ENCODE measurements at places on chromosomes 1 and 21.

- no peak for DNase-seq
Measured at GRCh38 chr1:109822749-109823542, 59.2 kb upstream of the EPS8L3 start.

DNA sequence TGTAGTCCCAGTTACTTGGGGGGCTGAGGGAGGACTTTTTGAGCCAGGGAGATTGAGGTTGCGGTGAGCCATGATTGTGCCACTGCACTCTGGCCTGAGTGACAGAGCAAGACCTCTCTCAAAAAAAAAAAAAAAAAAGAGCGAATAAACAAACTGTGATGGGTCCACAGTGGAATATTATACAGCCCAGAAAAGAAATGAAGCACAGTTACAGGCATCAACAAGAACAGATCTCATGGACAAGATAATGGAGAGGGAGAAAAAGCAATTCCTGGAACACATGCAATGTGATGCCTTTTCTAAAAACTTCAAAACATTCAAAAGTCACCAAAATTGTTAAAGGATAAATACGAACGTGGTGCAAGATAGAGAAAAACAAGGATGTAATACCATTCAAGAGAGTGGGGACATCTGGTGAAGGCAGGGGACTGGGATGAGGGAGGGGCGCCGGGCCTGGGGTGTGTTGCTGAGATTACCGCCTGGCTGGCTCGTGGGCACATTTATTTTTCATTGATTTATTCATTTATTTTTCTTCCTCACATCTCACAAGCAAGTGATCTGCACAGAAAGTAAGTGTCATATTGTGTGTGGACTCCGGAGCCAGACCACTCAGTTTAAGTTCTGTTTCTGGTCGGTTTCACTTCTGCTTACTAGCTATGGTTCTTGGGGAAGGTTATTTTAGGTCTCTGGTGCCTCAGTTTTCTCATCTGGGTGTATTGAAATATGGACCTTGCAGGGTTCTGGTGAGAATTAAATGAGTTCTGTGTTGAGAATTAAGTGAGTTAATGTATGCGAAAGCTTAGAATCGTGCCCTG lies 30.1 kb downstream of the ABCG1 start:
- no peak for DNase-seq

- DNase-seq: no peak
Measured at GRCh38 chr21:33940881-33941245, 25.3 kb upstream of the ATP5PO start.

DNA sequence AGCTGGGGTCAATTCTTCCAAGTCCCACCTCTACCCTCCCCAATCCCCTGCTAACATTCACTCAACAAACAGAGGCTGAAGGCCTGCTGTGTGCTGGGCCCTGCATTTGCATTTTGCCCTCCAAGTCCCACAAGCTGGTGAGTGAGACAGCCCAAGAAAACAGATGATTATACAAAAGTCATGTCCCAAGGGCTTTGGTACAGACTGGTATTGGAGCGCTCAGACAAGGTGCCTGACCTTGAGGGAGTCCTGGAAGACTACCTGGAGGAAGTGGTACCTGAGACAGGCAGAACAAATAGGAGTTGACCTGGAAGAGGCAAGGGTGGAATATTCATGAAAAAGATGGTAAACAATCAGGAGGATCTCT lies 4.2 kb downstream of the LMOD1 start:
- DNase-seq: no peak

- DNase-seq: no peak
Measured at GRCh38 chr1:37069406-37069805, 35.1 kb upstream of the GRIK3 start.

DNA sequence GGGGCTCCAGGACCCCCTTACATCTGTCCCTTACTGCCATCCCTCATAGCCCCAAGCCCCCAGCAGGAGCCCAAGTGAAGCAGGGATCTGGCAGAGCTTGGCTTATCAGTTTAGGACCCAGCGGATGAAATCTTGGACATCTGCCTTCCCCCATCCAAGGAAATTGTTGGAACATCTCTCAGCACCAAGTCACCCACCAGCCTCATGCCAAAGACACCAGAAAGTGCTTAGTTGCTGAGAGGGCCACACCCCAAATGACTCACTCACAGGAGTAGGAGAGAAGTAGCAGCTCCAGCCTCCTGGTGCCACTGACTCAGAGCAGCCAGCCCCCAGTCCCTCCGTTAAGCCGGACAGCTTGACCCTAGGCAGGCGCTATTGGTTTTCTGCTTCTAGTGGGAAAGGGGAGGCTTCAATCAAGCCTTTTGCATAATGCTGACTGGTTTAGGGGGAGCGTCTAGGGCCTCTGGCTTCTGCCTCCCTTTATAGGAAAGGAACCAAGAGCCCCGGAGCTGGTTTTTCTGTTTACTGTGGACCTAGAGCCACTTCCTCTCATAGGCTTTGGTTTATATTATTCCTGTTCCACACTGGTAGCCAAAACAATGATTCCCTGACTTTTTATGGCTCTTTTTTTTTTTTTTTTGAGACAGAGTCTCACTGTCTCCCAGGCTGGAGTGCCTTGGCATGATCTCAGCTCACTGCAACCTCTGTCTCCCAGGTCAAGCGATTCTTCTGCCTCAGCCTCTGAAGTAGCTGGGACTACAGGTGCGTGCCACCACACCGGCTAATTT lies 114.2 kb upstream of the IPO9 start:
- no peak for DNase-seq

- no peak for DNase-seq
Measured at GRCh38 chr1:9591669-9592509, 3.2 kb downstream of the TMEM201 start.

GRCh38 chr1:80917826-80918225 lies 882.9 kb upstream of the ADGRL2 start:
- no peak for DNase-seq

- no peak for DNase-seq
Measured at GRCh38 chr1:229669333-229669732, 43.3 kb downstream of the URB2 start.

DNA sequence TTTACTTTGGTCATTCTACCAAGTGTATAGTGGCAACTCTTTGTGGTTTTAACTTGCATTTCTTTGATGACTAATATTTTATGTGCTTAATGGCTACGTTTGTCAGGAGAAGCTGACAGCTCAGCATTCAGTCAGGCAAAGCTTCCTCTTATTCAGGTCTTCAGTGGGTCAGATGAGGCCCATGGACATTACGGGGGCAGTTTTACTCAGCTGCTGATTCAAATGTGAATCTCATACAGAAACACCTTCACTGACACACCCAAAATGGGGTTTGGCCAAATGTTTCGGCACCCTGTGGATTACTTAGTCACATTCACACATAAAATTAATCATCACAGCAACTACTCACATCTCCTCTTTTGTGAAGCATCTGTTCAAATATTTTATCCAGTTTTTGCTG lies 104.9 kb upstream of the PLD5 start:
- DNase-seq: no peak

DNA sequence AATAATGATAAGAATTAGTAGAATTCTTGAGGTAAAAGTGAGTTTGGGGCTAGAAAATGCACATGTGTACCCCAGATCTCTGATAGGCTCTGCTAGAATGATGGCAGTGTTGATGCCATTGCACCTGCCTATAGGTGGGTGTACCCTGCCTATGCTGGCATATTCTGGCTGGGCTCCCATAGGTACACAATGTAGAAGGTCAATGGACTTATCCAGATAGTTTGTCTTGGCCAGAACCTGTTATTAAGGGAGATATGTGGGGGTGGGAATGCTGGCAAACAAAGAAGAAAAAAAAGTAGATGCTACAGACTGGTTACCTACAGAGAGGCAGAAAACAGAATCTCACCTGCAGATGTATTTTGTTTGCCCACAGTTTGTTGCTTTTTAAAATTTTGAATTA lies 14.1 kb upstream of the KLHDC8A start:
- no peak for DNase-seq

DNA sequence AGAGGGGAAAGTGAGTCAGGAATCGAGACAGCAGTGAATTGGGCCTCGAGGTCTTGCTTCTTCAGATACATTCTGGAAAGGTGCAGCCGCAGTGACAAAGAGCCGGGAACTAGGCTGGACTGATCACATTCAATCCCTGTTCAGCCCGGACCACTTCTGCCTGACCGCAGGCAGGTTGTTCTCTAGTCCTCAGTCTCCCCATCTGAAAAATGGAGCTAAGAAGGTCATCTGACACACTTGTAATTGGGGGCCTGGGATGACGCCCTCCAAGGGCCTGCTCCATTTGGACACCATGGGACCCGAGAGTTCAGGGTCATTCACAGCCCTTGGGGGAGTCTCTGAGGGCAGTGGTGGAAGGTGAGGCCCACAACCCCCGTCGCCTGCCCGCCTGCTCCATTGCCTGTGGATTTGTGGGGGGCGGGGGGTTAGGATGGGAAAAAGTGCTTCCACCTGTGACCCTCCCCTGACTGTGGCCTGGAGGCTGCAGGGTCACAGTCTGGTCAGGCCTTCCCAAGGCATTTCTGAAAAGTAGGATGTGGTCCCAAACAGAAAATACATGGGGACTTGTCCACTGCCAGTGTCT lies 87.9 kb upstream of the CSF3R start:
- no peak for DNase-seq

DNA sequence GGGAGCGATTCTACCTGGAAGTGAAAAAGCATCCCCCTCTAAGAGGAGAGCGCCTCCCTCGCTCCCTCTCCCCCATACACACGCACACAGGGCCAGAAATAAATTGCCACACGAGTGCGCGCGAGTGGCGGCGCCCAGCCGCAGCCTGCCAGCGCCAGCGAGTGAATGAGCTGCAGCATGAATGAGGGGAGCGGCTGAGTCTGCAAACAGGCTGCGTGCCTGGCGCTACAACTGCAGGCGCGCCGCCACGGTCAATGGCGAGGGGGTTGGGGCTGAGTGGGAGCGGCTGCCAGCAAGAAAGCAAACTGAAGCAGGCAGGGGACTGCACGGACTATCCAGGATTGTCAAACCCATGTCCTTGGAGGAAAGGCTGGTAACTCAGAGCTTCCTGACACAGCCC lies 2.2 kb downstream of the CAMK1G start:
- no peak for DNase-seq

DNA sequence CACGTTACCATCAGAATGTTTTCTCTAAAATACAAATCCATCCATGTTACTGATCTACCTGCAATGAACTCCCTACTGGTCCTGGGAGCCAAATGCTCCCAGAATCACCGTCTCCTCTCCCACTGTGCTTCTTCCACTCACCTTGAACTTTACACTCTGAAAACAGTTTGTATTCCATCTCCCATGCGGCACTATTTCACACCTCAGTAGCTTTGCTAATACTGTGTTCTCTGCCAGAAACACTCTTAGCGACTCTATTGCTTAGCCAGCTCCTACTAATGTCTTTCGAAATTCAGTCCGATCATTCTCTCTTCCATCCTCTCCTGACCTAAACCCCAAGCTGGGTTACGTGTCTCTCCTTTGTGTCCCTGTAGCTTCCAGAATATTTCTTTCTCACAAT lies 284.4 kb upstream of the DUSP10 start:
- no peak for DNase-seq

GRCh38 chr21:42314616-42315295 lies 453 bp downstream of the TFF3 start:
- DNase-seq: no peak

DNA sequence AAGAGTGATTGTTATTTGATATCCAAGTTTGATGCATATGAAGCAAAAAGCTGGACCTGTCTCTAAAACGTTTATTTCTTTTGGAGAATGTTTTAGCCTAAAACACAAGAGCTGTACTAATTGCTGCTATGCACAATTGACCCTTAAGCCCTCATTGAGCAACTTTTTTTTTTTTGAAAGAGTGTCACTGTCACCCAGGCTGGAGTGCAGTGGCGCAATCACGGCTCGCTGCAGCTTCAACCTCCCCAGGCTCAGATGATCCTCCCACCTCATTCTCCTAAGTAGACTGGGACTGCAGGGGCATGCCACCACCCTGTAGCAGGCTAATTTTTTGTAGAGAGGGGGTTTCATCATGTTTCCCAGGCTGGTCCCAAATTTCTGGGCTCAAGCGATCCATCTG lies 129.1 kb downstream of the PIK3R3 start:
- DNase-seq: no peak

- DNase-seq: no peak
Measured at GRCh38 chr1:204703268-204703664, 17.7 kb upstream of the LRRN2 start.

GRCh38 chr1:233647636-233648035 lies 33.7 kb downstream of the KCNK1 start:
- no peak for DNase-seq

DNA sequence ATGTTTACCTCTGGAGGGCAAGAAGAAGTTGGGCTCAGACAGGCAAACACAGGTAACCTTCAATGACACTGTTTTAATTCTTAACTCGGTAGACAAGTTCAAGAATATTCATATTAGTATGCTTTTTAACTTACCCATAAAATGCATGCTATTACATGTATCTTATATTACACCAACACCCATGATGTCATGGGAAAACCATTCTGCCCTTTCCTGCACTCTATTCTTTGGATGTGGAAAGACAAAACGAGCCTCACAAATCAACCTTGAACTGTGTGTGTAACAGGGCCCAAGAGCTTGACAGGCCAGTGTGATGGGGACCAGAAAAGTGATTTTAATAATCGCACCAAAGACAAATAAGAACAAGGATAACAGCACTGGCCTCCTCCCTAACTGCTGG lies 22.6 kb upstream of the RAP1GAP start:
- no peak for DNase-seq

GRCh38 chr21:44699502-44700001 lies 2.6 kb downstream of the KRTAP10-12 start:
- no peak for DNase-seq

DNA sequence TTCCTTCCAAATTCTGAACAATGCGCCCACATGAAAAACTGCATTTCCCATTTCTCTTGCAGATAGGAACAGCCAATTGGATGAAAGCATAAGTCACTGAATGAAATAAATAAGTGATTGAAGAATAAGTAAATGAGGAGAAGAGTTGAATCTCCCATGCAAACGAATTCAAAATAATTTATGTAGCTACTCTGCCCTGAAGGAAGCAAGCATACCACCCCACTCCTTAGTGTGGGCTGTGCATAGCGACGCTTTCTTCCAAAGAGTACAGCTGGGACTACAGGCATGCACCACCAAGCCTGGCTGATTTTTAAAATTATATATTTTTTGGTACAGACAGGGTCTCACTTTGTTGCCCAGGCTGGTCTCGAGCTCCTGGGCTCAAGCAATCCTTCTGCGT lies 16.5 kb upstream of the RIMKLA start:
- no peak for DNase-seq

GRCh38 chr1:26539722-26540121 lies 10.2 kb downstream of the RPS6KA1 start:
- DNase-seq: no peak

DNA sequence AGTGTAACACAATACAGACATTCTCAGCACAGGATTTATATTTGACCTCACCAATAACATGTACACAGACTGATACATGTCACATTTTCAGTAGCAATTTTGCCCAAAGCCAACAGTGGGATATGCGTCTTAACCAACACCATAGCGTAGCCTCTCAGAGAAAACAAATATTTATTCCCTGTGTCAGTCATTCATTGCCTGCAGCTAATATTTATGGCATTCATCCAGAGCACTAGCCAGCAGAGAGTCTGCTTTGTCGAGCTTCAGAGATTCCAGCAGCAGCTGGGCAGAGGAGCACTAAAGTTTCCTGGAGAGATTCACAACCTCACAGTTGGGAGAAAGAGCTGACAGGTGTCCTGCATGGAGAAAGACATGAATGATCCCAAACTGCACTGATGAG lies 400.7 kb upstream of the DAB1 start:
- DNase-seq: no peak

GRCh38 chr1:94349853-94350252 lies 68.3 kb upstream of the ABCD3 start:
- DNase-seq: no peak
